K562 (cell line): ENCODE measurements at places on chromosomes 16 and 17. TPM values are rescaled to one million over a fixed set of nuclear protein-coding genes. Genes with fewer than 3 reads are reported as not detected.
A peak's percentile ranks its signal among the peaks of the same experiment; 100 is the strongest.

BAIAP3 gene
- 3.3 and 3.4 TPM in 2 replicates for total RNA-seq

CD7 gene
- total RNA-seq = 0.18 and 0.35 TPM in 2 replicates

NOG gene
- not detected in 2 replicates for total RNA-seq

PPM1E gene
- 5.7 and 5.9 TPM in 2 replicates for total RNA-seq

PRSS22 gene
- not detected in 2 replicates for total RNA-seq

PAQR4 gene
- 40.4 TPM in 2 replicates for total RNA-seq

RAB37 gene
- total RNA-seq = 0.27 TPM in 1 of 2 replicates, not detected in the other

UTS2R gene
- total RNA-seq = 0.22 TPM in 1 of 2 replicates, not detected in the other

PLCG2 gene
- total RNA-seq = 7.1 and 8.6 TPM in 2 replicates

TAT gene
- total RNA-seq = 0.24 and 0.63 TPM in 2 replicates

USP7 gene
- total RNA-seq = 122 and 145 TPM in 2 replicates

HID1 gene
- total RNA-seq = 0.91 and 1.2 TPM in 2 replicates

MTHFSD gene
- 17.8 and 20.2 TPM in 2 replicates for total RNA-seq

TNFSF13 gene
- total RNA-seq = 0.38 and 0.51 TPM in 2 replicates

- DNase-seq = no peak
Measured at GRCh38 chr17:31400481-31400950, 9.0 kb downstream of the RAB11FIP4 start.

DNA sequence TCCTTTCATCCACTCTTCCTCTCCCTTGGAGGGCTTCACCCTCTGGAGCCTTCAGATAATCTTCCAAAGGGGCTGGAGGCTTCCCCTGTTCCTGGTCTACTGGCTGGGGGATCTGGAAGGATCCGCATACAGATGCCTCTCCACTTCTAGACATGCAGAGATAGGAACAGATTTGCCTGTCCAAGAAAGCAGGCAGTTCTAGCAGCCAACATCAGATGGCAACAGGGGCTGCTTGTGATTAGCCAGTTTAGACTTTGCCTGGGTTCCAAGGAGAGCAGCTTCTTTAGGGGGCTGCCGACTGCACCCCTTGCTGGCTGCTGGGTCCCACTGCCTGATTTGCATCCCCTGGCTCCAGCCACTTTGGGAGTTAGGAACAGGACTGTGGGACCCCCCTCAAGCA, 6.2 kb upstream of the CD300A start:
- no peak for DNase-seq

DNA sequence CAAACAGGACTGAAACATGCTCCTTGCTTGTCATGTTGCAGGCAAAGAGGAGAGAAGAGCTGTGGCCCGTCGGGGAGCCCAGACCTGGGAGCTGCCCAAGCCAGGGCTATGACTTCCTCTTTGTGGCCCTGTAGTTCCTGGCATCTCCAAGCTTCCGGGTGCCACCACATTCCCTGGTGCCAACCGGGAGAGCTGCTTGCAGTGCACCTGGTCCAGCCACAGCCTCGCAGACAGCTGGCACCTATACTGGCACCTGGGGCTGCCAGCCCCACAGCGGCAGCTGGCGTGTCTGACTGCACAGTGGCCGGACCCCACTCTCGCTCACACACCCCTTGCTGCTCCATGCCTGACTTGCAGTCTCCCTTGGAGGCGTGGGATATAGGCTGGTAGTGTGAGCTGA, 37.1 kb upstream of the FOXJ1 start:
- DNase-seq = no peak

DNA sequence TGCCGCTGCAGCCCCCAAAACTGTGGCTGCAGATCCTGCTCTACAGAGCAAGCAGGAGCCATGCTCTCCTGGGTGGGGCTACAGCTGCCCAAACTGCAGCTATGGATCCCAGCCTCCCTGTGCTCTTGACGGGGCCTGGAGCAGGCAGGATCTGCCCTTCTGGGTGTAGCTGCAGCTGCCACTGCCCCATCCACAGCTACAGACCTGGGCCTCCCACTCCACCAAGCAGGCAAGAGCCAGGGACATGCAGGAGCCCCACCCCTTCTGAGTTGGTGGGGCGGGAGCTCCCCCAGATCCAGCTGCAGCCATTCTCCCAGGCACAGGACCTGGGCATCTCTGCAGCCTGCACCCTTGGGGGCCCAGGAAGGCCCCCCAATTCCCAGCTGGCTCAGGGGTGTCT, 551.2 kb upstream of the CA10 start:
- no peak for DNase-seq

GRCh38 chr16:75908331-75909117, 182.2 kb upstream of the CPHXL start:
- DNase-seq = no peak

GRCh38 chr16:69073181-69073702, 32.2 kb upstream of the HAS3 start:
- DNase-seq = no peak

DNA sequence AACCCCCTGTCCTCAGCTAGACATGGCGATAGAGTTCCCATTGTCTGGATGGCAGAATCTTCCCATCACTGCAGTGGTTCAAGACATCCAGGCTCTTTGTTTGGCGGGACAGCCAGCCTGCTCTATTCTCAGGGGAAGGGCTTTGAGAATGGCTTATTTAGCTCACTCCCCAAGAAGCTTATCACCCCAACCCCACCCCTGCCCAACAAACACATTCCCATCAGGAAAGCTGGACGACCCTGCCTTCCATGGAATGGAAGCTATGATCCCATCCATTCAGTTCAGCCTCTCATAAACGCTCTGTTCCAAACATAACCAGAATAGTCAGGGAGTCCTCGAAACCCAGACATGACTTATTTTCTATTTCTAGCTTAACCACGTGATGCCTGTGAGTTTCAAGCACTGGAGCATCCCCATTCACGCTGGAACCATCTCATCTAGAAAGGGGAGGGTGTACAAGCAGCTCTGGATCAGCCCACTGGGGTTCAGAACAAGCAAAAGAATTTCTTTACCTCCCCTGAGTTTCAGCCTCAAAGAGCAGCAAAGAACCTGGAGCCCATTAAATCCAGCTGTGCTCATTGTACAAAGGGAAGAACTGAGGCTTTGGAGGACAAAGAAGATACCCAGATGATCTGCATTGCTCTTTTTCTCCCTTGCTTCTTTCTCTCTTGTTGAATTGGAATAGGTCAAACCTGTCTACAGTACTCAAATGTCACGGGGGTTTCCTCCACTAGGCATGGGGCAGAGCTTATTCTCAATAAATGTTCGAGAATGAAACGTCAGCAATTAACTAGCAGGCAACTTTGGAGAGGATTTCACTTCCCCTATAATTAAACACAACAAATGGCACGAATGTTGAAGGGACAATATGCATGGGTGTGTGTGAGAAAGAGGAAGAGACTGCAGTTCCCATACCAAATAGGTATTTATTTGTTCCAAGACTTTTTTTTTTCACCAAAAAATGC, 93.1 kb downstream of the XYLT1 start:
- no peak for DNase-seq

GRCh38 chr16:66604376-66605176, at the start of gene CMTM3:
TSS of gene CMTM3 (plus strand) at chr16:66604704. CDS start at chr16:66604806, 102 bp downstream.
- peak; percentile 96 for DNase-seq

DNA sequence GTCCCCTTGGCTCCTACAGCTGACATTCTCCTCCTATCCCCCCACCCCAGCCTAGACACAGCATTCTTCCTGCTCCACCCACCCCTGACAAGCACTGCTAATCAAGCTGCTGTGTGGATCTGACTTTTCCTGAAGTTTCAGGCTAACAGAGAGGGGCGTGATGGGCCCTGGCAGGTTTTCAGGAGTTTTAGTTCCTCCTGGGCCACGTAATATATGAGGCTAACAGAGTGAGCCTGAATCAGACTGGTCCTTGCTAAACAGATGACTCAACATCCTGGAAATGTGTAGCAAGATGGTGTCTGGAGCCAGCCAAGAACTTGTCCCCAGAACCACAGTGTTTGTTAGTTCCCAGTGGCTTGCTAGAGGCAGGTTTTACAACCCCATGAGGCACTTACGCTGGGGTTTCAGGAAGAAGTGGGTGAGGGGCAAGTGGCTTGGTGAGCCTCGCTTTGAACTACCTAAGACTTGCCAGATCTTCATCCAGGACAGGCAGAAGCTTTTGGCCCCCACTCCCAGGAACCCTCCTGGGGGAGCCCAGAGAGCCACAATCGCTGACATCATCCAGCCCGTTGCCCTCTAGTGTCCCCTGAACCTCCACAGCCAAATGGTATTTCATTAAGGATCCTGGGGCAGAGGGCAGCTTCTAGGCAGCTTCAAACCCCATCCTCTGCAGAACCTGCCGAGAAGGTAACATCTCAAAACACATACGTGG, 15.9 kb downstream of the TMEM92 start:
- DNase-seq = peak; percentile 37

GRCh38 chr17:8289103-8289397, 580 bp downstream of the RANGRF start:
- DNase-seq = peak; percentile 70

- no peak for DNase-seq
Measured at GRCh38 chr17:29620271-29620670, 2.4 kb downstream of the CORO6 start.

DNA sequence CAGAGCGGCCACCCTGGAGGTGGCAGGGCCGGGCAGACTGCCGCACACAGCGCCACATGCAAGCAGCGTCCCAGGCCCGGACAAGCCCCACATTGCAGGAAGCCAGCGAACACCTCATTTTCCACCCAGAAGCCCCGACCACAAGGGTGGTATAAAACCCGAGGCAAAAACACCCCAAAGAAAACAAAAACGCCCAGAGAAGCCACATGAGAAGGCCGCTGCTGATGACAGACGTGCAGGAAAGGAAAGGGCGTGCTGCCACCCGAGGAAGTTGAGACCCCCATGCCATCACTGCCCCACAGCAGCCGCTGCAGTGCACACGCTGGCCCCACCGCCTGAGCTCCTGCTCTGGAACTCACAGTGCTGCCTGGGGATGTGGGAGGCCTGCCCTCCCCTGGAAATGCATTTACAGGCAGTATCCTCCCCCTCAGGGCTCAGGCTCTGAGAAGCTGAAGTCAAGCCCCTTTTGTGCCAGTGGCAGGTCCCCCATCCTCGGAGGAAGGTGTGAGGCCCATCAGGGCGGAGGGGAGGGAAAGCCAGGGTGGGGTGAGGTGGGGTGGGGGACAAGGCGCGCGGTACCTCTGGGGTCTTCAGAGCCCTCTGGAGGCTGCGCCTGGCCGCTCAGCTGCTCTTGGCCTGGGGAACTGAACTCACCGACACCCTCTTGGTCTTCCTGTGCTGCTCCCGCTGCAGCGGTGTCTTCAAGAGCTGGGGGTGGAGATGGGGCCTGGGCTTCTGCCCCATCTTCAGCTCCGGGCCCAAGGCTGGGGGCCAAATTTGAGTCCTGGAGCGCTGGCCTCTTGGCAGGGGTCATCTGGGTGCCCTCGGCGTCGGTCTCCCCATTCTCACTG, 62.0 kb downstream of the IL21R start:
- no peak for DNase-seq

GRCh38 chr17:66255112-66255511, 25.9 kb upstream of the APOH start:
- peak; percentile 80 for DNase-seq

DNA sequence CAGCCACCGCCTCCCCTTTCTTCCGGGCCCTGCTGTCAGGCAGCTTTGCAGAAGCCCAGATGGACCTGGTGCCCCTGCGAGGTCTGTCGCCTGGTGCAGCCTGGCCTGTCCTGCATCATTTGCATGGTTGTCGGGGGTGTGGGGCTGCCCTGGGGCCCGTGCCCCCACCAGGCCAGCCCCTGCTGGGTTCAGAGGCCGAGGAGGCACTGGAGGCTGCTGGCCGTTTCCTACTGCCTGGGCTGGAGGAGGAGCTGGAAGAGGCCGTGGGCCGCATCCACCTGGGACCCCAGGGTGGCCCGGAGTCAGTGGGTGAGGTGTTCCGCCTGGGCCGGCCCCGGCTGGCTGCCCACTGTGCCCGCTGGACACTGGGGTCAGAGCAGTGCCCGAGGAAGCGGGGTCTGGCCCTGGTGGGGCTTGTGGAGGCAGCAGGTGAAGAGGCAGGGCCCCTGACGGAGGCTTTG, 5.5 kb upstream of the TGFB1I1 start:
- DNase-seq = no peak

- no peak for DNase-seq
Measured at GRCh38 chr17:63039342-63039741, 73.3 kb downstream of the TANC2 start.

GRCh38 chr17:38562903-38563302, 42.8 kb downstream of the SRCIN1 start:
- DNase-seq = no peak

DNA sequence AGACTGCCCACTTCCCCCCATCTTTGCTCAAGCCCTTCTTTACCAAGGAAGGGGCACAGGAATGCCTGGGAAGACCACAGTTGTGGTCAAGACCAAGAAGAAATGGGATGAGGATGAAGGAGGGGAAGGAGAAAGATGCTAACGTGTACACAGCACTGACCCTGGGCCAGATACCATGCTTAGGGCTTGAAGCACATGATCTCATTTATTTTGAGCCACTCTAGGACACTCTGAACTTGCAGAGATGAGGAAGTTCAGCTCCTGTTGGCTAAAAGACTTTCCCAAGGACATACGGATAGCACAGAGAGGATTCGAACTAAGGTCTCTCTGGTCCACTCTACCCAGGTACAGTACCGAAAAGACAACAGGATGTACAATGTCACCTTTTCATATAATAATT, 42.6 kb downstream of the PIK3R5 start:
- no peak for DNase-seq

GRCh38 chr16:86458149-86458777, 52.1 kb upstream of the FOXF1 start:
- DNase-seq = no peak

- no peak for DNase-seq
Measured at GRCh38 chr16:68370581-68371275, 59.9 kb downstream of the PRMT7 start.

DNA sequence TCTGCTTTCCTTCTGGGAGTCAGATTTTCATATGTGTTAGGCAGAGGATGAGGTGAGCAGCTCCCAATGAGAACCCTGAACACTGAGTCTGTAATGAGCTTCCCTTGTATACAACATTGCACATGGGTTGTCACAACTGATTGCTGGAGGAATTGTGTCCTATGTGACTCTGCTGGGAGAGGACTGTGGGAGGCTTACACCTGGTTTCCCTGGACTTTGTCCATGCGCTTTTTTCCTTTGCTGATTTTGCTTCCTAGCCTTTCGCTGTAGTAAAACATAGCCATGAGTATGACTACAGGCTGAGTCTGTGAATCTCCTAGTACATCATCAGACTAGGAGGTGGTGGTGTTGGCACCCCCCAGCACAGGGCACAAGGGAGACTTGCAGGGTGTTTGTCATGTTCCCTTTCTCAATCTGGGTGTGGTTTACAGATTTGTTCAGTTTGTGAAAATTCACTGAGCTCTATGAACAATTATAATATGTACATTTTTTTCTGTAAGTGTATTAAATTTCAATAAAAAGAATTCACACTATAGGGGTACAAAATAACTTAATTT, 1.7 kb upstream of the PLK1 start:
- DNase-seq = no peak

DNA sequence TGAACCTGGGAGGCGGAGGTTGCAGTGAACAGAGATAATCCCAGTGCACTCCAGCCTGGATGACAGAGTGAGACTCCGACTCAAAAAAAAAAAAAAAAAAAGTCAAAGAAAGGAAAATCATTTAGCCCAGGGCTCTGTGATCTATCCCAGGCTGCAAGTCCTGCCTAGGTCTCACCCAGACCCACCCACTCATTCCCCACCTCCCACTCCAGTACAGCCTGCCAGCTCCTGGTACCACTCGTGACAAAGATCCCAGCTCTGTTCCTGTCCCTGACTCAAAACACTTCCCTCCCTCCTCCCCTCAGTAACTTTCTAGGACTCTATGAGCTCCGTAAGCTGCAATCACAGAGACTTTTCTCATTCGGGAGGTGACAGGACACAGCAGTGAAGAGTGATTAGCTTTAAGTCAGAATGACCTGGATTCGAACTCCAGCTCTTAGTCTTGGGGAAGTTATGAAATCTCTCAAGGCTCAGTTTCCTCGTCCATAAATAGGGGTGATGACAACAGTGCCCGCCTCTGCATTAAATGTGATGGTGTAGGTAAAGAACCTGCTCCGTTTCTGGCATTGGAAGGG, 28.0 kb upstream of the MRPS23 start:
- no peak for DNase-seq
